Eye (tissue), 1 donor: ENCODE measurements at places on chromosomes 1 and 21.
A peak's percentile ranks its signal among the peaks of the same experiment; 100 is the strongest.

GRCh38 chr1:181662606-181663005 lies 179.3 kb downstream of the CACNA1E start:
- no peak for DNase-seq

DNA sequence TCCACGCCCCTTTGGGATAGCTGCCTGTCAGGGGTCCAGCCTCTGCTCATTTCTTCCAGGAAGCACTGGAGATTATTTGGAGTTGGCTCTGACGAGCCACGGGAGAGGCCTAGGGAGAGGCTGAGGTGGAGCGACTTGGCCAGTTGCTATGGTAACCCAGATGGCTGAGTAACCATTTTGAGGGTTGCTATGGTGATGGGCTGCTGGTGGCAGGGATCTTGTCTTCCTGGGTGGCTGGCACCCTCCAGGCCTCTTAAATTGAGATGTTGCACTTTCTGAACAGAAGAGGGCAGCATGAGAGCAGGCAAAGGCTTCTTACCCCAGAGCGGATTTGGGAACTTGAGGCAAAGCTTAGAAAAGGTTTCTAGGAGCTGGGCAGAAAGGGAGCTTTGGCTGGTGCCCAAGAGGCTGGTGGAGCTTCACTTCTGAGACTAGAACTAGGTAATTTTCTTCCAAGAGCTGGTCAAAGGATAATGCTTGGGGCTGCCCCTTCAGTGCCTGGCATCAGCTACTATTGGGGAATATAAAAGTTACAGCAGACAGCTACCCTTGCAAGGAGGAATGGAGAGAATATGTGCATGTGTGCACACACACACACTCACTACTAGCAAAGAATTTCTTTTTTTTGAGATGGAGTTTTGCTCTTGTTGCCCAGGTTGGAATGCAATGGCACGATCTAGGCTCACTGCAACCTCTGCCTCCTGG lies 72.5 kb downstream of the NDUFS5 start:
- peak; percentile 94 for DNase-seq

DNA sequence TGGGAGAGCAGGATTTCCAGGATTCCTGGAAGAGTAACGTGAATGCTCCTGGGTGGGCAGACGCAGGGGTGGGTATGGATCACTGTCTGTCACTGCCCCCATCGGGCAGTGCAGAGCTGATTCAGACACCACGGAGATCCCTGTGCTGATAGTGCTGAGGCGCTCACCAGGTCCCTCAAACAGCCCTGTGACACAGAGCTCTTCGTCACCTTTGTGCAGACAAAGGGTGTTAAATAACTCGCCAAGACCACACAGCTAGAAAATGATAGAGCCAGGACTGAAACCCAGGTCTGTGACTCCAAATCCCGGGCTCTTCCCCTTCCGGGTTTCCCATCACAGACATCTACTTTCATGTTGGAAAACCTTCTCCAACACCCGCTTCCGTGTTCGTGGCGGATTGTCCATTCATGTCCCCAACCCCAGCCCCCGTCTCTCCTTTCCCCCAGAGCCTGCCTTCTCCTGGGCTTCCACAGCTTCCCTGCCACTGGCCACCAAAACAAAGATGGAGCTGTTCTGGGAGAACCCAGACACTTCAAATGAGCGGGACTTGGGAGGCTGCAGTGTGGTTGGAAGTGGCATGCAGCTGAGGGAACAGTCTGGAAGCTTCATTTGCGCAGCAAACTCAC lies 2.6 kb downstream of the EFHD2 start:
- DNase-seq = no peak

GRCh38 chr1:39689635-39690034 lies 1.6 kb downstream of the HPCAL4 start:
- DNase-seq = peak; percentile 52

DNA sequence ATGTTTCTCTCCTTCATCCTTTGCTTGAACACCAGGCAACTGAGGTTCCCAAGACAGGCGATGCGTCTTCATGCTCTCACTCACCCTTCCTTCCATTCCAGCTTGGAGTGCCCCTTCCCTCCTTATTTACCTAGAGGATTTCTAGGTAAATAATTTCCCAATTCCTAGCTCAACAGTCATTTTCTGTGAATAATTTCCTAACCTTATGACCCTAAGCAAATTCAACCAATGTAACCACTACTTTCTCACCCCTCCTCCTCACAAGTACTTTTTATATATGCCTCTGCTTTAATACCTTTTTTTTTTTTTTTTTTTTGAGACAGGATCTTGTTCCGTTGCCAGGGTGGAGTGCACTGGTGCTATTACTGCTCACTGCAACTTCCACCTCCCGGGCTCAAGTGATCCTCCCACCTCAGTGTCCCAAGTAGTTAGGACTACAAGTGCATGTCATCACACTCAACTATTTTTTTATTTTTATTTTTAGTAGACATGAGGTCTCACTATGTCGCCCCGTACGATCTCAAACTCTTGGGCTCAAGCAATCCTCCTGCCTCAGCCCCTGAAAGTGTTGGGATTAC lies 86.7 kb downstream of the USP24 start:
- no peak for DNase-seq

DNA sequence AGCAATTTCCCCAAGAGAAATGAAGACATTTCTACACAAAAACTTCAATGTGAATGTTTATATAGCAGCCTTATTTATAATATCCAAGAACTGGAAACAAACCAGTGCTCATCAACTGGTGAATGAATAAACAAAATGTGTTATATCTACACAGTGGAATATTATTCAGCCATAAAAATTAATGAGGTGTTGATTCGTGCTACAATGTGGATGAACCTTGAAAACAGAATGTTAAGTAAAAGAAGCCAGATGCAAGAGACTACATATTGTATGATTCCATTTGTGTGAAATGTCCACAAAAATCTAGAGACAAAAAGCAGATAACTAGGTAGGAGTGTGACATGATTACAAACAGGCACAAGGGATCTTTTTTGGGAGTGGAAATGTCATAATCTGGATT lies 110.0 kb downstream of the CD247 start:
- no peak for DNase-seq

GRCh38 chr21:25330266-25330665 lies 277.0 kb downstream of the MRPL39 start:
- no peak for DNase-seq

GRCh38 chr1:41344708-41345159 lies 16.5 kb upstream of the FOXO6 start:
- no peak for DNase-seq

GRCh38 chr1:233217832-233218231 lies 77.7 kb downstream of the PCNX2 start:
- no peak for DNase-seq

GRCh38 chr1:226719596-226720387 lies 19.3 kb downstream of the ITPKB start:
- DNase-seq = no peak

- no peak for DNase-seq
Observed at GRCh38 chr1:193676996-193677549, 490.7 kb upstream of the B3GALT2 start.

DNA sequence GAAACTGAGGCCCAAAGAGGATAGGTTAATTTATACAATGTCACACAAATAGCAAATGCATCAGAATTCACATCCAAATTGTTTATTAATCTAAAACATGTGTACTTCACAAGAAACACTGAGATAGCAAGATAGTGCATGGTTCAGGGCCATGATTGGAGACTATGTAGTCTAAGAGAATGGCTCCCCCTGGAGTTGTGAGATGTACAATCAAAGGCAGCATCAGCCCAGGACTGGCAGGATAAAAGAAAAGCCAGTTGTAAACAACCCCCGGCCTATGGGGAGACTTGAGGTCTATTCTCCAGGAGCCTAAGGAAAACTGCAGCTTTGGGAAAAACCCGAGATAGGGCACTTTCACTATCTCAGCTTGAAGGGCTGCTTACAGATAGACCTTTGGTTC lies 511.0 kb downstream of the OMA1 start:
- peak; percentile 12 for DNase-seq

DNA sequence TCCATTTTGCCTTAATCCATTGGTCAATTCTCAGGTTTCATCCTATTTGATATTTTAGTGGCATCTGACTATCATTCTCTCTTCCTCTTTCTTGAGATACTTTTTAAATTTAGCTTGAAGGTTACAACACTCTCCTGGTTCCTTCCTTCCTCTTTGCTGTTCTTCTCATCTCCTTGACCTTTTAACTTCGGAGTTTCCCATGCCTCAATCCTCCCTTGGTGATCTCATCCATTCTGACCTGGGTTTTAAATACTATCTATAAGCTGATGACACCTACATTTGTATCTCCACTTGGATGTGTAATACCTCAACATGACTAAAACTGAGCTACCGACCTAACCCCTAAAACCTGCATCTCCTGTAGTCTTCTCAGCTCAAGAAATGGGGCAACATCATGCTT lies 4.8 kb upstream of the ZNF687 start:
- no peak for DNase-seq

GRCh38 chr21:29638138-29638537 lies 301.7 kb downstream of the GRIK1 start:
- DNase-seq = no peak

DNA sequence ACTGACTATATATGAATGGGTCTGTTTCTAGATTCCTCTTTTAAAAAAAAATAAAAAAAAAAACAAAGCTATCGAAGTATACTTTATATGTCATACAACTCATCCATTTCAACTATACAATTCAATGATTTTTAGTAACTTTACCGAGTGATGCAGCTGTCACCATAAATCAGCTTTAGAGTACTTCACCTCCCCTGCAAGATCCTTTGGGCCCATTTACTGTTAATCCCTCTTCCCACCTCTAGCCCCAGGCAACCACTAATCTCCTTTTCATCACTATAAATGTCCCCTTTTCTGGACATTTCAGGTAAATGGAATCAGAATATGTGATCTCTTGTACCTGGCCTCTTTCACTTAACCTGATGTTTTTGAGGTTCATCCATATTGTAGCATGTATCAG lies 133.9 kb downstream of the PEX14 start:
- no peak for DNase-seq

DNA sequence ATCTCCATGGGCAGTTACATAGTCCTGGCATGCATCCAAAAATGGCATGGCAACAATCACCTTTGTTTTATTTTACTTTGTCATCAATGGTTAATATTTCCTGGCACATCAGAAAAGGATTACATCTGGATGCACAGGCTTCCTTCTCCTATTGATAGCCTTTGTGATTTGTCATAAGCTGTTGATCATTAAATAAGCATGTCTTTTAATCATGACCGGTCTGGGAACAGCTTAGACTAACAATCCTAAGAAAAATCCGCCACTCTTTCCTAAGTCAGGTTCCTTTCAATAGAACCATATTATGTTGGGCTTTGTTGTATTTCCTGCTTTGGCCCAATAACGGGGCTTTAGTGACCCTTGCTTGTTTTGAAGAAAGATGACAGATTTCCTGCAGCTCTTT lies 330.6 kb downstream of the DUSP10 start:
- no peak for DNase-seq

GRCh38 chr21:36839123-36839522 lies 127.3 kb downstream of the HLCS start:
- DNase-seq = no peak

GRCh38 chr1:172148213-172148612 lies 272.3 kb upstream of the C1orf105 start:
- DNase-seq = no peak

DNA sequence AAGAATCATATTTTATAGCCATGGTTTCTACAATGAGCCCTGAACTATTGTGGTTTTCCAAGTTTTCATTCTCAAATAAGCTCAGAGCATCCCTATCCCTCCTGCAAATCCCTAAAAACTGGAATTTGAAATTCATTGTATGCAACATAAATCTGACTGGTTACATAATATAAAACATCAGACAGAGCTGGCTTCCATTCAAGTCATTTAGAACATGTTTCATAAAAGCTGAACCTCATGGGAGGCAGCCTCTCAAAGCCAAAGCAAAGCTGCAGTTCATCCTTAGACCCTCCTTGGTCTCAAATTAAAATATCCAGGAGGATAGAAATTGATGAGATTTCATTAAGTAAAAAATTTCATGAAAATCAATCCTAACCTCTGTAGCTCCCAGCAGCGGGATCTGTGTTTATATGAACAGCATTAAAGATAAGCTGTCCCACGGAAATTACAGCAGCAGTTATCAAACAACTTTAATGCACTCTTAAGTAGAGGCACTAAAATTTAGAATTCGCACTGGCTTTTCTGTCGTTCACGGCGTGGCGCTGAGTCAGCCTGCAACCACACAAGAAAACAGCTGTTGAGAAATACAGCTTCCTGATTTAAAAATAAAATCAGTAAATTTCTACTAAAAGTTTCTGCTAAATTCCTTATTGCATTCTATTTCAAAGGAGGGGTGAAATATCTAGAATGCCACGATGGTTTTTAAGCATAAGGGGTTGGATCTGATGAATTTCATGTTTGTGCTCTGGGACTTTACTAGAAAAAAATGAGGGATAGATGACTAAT lies 99.9 kb upstream of the TIAM1 start:
- DNase-seq = peak; percentile 45

DNA sequence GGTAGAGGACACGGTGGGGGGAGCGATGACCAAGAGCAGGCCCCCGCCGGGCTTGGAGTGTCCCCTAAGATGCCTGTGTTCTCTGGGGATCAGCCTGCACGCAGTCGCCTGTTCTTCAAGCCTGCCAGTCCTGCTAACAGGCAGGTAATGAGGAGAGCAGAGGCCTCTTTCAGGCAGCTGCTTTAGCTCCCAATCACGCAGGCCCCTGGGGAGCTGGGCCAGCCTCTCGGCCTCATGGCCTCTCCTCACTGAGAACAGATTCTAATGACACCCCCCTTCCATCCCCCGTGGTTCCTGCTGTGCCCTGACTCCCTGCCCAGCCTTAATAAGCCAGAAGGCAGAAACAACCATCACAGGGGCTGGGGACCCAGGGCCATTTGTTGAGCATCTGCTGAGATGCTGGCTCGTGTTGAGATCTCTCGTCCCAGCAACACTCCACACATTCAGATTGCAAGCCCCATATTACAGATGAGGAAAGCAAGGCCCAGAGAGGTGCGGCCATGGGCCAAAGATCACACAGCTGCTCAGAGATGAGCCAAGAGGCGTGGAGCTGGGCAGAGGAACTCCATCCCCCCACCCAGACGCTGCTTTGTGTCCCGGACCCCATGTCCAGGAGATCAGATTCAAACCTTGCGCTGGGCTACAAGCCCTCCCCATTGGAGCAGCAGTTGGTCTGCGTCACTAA lies 71.6 kb upstream of the CASZ1 start:
- DNase-seq = peak; percentile 82

GRCh38 chr1:177230228-177231016 lies 59.7 kb downstream of the BRINP2 start:
- no peak for DNase-seq

- DNase-seq = peak; percentile 68
Observed at GRCh38 chr1:224922404-224923164, 6.9 kb upstream of the DNAH14 start.

- DNase-seq = no peak
Observed at GRCh38 chr1:230208619-230209261, 141.7 kb downstream of the GALNT2 start.

GRCh38 chr1:52599236-52599635 lies 2.9 kb upstream of the GPX7 start:
- DNase-seq = no peak

DNA sequence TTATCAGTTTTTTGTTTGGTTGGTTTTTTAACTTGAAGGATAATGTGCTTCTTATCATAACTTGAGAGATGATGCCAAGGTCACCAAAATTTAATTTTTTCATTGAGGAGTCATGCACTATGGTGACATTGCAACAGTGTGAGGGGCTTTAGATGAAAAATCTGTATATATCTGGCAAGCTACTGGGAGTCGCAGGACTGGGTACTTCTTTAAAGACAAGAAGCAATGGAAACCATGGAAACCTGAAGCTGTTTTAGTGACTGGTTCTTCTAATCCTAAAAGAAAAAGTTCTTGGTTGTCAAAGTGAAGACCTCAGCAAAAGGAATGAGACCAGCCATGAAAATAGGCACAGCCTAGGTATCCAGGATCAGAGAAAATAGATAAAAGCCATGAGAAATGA lies 31.1 kb downstream of the ZC3H11B start:
- DNase-seq = no peak

GRCh38 chr1:43973981-43974442 lies 748 bp upstream of the ATP6V0B start:
- DNase-seq = no peak
